HFFc6 (cell line): ENCODE measurements at places on chromosomes 2 and 18. TPM values are rescaled to one million over a fixed set of nuclear protein-coding genes. Genes with fewer than 3 reads are reported as not detected.

GRCh38 chr18:48736321-48737260 lies 197.8 kb downstream of the CTIF start:
- DNase-seq: no peak

- DNase-seq: no peak
Measured at GRCh38 chr2:13495051-13495450, 778.3 kb downstream of the TRIB2 start.

GRCh38 chr2:68849579-68850030 lies 21.6 kb downstream of the BMP10 start:
- DNase-seq: no peak

Gene FSIP2
- total RNA-seq: not detected in 3 replicates

Gene CAD
- total RNA-seq: 34.8 to 55.8 TPM (median 39.7 TPM) in 3 replicates

Gene ASPRV1
- total RNA-seq: 0.15 TPM in 1 of 3 replicates, not detected in the others
